ENCODE measurements at places on chromosomes 5 and 9. TPM values are rescaled to one million over a fixed set of nuclear protein-coding genes. Genes with fewer than 3 reads are reported as not detected.

Gene S100Z
- 1.2 TPM for total RNA-seq

DNA sequence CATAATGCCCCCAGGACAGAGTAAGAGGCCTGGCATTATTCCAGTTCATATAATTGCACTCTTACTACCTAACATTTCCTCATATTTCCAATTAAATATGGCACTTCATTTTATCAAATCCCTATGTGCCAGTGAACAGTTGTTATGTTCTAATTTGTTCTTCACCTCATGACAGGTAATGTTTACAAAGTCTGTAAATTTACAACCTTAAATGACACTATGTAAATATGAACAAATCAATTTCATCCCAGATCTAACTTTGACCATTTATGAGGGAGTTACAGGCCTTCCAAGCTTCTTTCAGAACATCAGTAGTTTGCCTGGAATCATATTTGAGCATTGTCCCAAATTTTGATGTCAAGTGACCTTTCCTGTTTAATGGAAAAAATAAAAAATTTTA lies 592.6 kb upstream of the CDH6 start:
- H3K27me3 ChIP-seq: no peaks in the 10 kb centered on the region
- no peak for DNase-seq
- no peaks in the 10 kb centered on the region for H3K4me1 ChIP-seq
- no peak overlapping the region for H3K27ac ChIP-seq
- H3K36me3 ChIP-seq: no peaks in the 10 kb centered on the region

DNA sequence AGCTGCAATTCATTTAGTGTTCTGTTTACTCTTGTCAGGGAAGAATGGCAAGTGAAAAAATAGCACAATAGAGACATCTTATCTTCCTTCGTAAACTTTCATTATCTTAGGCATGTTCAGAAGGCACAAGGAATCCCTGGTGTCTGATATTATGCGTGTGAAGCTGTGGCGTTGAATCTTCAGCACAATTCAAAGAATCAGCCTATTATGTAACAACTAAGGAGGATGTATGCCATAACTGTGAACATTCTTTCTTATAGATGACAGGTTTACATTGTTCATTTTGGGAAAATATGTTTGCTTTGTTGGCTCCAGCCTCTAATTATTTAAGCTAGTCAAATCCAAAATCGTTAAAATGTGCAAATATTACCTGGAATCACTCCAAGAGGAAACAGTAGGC lies 446.1 kb downstream of the ANXA1 start:
- H3K27me3 ChIP-seq: no peaks in the 10 kb centered on the region
- H3K27ac ChIP-seq: no peak overlapping the region
- H3K4me3 ChIP-seq: no peak overlapping the region
- H3K4me1 ChIP-seq: no peaks in the 10 kb centered on the region
- H3K36me3 ChIP-seq: no peaks in the 10 kb centered on the region

- no peaks in the 10 kb centered on the region for H3K4me1 ChIP-seq
- no peak for DNase-seq
- H3K4me3 ChIP-seq: no peak overlapping the region
- no peak overlapping the region for H3K27ac ChIP-seq
- no peaks in the 10 kb centered on the region for H3K36me3 ChIP-seq
Observed at GRCh38 chr5:73768-74502, 18.0 kb upstream of the PLEKHG4B start.

GRCh38 chr9:28396058-28396457 lies 822.8 kb upstream of the C9orf72 start:
- no peaks in the 10 kb centered on the region for H3K36me3 ChIP-seq
- H3K4me3 ChIP-seq: no peak overlapping the region
- H3K27ac ChIP-seq: no peak overlapping the region
- H3K4me1 ChIP-seq: no peaks in the 10 kb centered on the region

- H3K4me3 ChIP-seq: no peak overlapping the region
- H3K27ac ChIP-seq: no peak overlapping the region
- no peaks in the 10 kb centered on the region for H3K36me3 ChIP-seq
- no peaks in the 10 kb centered on the region for H3K27me3 ChIP-seq
- DNase-seq: no peak
Observed at GRCh38 chr9:87886933-87887505, 4.3 kb downstream of the SPATA31E1 start.

DNA sequence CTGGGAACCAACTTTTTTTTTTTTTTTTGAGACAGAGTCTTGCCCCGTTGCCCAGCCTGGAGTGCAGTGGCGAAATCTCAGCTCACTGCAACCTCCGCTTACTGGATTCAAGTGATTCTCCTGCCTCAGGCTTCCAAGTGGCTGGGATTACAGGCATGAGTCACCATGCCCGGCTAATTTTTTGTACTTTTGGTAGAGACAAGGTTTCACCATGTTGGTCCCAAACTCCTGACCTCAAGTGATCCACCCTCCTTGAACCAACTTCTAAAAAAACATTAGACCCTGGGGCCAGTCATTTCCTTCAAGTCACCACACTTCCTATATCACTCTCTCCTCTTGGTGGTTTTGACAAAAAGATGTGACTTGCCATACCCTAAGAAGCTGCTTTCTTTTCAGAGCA lies 10.9 kb upstream of the SHROOM1 start:
- peak overlapping the region; percentile 75 for H3K27ac ChIP-seq
- no peaks in the 10 kb centered on the region for H3K27me3 ChIP-seq
- H3K36me3 ChIP-seq: no peaks in the 10 kb centered on the region
- no peak overlapping the region for H3K4me3 ChIP-seq
- DNase-seq: peak; percentile 71
- peaks cover 23% of the 10 kb centered on the region for H3K4me1 ChIP-seq

DNA sequence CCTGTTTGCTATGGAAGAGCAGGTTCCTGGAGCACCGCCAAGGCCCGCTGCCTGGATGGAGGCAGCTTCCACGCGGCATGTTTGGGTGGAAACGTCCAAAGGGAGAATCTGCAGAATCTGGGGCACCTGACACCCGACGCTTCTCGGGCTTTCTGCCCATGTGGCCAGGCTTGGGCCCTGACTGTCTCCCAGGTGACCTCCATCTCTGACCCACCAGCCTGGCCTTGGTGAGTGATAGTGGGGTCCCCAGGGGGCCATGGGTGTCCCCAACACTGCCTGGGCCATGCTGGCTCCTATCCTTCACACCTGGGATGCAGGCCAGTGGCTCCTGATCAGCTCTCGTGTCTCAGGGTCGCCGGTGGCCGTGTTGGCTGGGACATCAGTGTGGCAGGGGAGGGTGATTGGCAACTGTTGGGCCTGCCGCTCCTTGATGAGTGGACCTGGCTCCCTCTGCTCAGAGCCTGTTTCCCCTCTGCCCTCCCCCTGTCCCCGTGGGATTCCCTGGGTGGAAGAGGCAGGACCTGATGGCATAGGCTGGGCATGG lies 34.0 kb downstream of the GLT6D1 start:
- DNase-seq: no peak
- no peaks in the 10 kb centered on the region for H3K4me1 ChIP-seq
- no peaks in the 10 kb centered on the region for H3K36me3 ChIP-seq
- H3K4me3 ChIP-seq: no peak overlapping the region

DNA sequence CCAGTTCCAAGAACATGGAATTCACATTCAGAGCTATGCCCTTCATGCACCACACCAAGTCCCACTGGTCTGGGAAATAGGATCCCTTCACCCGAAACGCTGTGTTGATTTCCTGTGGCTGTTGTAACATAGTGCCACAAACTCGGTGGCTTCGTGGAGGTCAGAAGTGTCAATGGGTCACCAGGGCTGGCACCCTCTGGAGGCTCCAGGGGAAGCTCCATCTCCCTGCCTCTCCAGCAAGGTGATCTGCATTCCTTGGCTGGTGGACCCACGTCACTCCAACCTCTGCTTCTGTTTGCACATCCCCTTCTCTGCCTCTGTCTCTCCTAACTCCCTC lies 28.9 kb upstream of the ALDH1B1 start:
- H3K36me3 ChIP-seq: no peaks in the 10 kb centered on the region
- H3K4me1 ChIP-seq: peaks cover 9% of the 10 kb centered on the region
- no peak overlapping the region for H3K27ac ChIP-seq
- H3K4me3 ChIP-seq: no peak overlapping the region
- H3K27me3 ChIP-seq: no peaks in the 10 kb centered on the region

Gene MOB3B
- total RNA-seq: 22.7 TPM

GRCh38 chr5:40021007-40021406 lies 596.2 kb upstream of the DAB2 start:
- H3K4me3 ChIP-seq: no peak overlapping the region
- no peaks in the 10 kb centered on the region for H3K27me3 ChIP-seq
- no peaks in the 10 kb centered on the region for H3K36me3 ChIP-seq
- no peaks in the 10 kb centered on the region for H3K4me1 ChIP-seq
- no peak overlapping the region for H3K27ac ChIP-seq
- no peak for DNase-seq

DNA sequence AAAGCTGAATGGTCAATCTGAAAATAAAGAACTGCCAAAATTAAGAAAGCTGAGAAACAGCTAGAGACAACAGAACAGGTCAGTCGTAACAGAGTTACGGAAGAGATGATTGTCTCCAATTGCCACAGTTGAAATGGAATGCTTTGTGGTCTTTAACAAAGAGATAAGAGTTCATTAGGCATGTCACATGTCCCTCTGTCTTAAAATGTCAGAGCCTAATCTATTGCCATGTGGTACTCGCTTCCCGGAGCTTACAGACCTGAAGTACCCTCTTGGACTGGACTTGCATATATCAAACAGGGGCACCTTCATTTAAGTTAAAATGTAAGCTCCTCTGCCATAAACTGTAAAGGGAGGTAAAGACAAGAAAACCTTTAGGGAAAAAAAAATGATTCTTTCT lies 19.7 kb downstream of the TTC39B start:
- no peaks in the 10 kb centered on the region for H3K36me3 ChIP-seq
- no peaks in the 10 kb centered on the region for H3K27me3 ChIP-seq
- no peak overlapping the region for H3K4me3 ChIP-seq
- H3K27ac ChIP-seq: no peak overlapping the region
- no peaks in the 10 kb centered on the region for H3K4me1 ChIP-seq

GRCh38 chr9:3898461-3899218 lies 372.8 kb upstream of the RFX3 start:
- no peaks in the 10 kb centered on the region for H3K27me3 ChIP-seq
- H3K27ac ChIP-seq: no peak overlapping the region
- DNase-seq: no peak
- peak overlapping the region; percentile 4 for H3K4me3 ChIP-seq
- H3K36me3 ChIP-seq: no peaks in the 10 kb centered on the region

DNA sequence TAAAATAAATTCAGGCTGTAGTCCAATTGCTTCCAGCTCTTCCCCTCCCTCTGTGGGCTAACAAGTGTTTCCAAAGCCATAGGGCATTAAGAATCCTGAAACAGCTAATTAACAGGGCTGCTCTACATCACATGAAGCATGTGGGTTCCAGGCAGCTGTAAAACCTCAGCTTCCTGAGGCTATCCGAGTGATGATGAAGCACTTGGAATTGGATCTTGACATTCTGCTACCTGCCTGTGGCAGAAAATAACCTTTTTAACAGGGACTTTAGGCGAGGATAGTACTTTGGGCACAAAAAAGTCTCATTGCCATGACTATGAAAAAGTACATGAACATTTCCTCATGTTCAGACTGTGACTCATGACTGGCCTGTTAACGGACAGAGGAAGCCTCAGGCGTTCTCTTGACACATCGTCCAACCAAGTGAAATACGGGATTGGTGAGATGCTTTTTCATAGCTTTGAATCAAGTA lies 107.2 kb downstream of the PDE4D start:
- H3K27me3 ChIP-seq: no peaks in the 10 kb centered on the region
- H3K4me1 ChIP-seq: no peaks in the 10 kb centered on the region
- H3K4me3 ChIP-seq: no peak overlapping the region
- DNase-seq: no peak

Gene ENTPD2
- 0.62 TPM for total RNA-seq

- DNase-seq: no peak
- H3K27ac ChIP-seq: no peak overlapping the region
- no peaks in the 10 kb centered on the region for H3K4me1 ChIP-seq
Observed at GRCh38 chr5:597871-598563, 14.1 kb upstream of the CEP72 start.

DNA sequence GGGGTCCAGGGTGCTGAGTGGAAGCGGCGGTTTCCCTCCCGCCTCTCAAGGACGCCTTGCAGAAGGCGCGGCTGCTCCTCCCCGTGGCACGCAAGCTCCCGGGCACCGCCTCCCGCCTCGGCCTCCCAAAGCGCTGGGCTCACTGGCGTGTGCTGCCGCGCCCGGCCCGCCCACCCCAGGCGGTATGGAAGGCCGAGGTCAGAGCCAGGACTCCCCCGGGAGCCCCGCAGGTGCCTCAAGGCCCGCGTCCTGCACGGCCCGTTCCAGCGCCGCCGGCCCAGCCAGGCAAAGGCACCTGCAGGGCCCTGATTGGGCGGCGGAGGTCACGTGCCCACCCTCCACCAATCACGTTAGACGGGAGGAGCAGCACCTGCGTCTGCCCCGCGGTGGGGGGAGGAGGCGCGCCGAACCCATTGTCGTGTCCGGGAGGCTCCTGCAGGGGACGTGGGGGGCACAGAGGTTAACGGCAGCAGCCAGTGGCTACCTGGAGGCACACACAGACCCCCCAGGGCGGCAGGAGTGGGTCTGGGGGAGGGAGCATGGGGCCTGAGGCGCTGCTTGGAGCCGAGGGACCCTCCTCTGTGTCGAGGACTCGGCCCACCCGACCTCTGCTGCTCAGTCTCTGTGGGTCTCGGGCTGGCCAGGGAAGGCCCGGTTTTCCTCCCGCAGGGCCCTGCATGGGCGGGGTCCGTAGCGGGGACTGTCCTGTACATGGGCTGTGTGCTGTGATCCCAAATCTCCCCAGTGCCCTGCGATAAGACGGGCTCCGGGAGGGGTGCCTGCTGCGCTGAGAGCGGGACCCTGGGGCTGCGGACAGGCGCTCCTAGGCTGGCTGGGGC lies 2.0 kb upstream of the LCN12 start:
- H3K36me3 ChIP-seq: no peaks in the 10 kb centered on the region
- peak overlapping the region; percentile 88 for H3K27ac ChIP-seq
- no peaks in the 10 kb centered on the region for H3K27me3 ChIP-seq
- H3K4me1 ChIP-seq: peaks cover 36% of the 10 kb centered on the region
- peak; percentile 97 for DNase-seq
- peak overlapping the region; percentile 81 for H3K4me3 ChIP-seq

Gene ENHO
- 0.59 TPM for total RNA-seq

DNA sequence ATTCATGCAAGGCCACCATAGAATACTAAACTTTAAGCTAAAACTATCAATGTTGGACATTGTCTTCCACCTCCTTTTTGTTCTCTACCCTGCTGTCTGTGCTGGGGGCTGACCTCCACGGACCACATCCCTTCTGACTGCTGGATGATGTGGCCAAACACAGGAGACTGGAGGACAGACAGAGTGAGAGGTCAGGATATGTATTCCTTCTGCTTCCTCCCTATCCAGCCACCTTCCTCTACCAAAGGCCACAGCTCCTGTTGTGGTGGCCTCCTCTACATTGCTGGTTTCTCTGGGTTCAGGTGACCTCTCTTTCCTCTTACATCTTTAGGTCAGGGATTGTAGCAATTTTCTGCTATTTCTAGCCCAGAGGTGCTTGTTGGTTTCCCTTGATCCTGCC lies 148.1 kb downstream of the ACTBL2 start:
- H3K27me3 ChIP-seq: no peaks in the 10 kb centered on the region
- no peak overlapping the region for H3K27ac ChIP-seq
- DNase-seq: no peak
- H3K4me1 ChIP-seq: no peaks in the 10 kb centered on the region

GRCh38 chr9:96871176-96871575 lies 16.9 kb upstream of the ZNF782 start:
- no peak overlapping the region for H3K4me3 ChIP-seq
- peaks cover 11% of the 10 kb centered on the region for H3K27me3 ChIP-seq
- no peaks in the 10 kb centered on the region for H3K36me3 ChIP-seq
- H3K27ac ChIP-seq: no peak overlapping the region

GRCh38 chr5:114191441-114191840 lies 170.4 kb upstream of the KCNN2 start:
- H3K4me1 ChIP-seq: no peaks in the 10 kb centered on the region
- H3K36me3 ChIP-seq: no peaks in the 10 kb centered on the region
- no peaks in the 10 kb centered on the region for H3K27me3 ChIP-seq
- no peak for DNase-seq
- H3K4me3 ChIP-seq: no peak overlapping the region

Data from lower lobe of right lung (tissue), 2 donors.